ENCODE measurements at places on chromosomes 2 and 18.

- no peak for DNase-seq
These were observed 888.0 kb downstream of the EPHA4 start for GRCh38 chr2:220684099-220684498.

DNA sequence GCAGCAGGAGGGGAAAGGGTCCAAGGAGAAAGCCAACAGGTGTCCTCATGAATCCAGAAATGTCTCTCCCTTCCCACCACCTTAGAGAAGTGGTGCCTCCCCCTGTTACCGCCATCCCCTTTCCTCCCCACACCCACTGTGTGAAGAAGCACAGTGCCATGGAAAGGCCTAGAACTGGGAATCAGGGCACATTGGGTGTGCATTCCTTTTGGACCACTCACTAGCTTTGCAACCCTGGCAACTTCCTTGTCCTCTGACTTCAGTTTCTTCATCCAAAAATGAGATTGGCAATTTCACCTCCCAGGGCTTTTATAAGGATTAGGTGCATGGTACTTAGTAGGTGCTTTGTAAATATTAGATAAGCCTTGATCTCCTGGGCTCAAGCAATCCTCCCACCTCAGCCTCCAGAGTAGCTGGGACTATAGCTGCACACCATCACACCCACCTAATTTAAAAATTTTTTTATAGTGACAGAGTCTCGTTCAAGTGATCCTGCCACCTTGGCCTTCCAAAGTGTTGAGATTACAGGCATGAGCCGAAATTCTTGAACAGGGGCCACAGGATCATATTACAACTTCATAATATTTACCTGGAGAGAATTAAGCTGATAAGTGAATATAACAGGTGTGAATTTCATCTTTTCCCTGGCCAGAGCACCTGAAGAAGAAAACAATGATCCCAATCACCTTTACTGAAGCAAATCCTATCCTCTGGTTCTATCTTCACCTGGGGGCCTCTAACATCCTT is 97.9 kb upstream of the TAF1B start:
- no peak for DNase-seq

- DNase-seq = no peak
These were observed 292.6 kb downstream of the PRKCE start for GRCh38 chr2:45944074-45944473.

DNA sequence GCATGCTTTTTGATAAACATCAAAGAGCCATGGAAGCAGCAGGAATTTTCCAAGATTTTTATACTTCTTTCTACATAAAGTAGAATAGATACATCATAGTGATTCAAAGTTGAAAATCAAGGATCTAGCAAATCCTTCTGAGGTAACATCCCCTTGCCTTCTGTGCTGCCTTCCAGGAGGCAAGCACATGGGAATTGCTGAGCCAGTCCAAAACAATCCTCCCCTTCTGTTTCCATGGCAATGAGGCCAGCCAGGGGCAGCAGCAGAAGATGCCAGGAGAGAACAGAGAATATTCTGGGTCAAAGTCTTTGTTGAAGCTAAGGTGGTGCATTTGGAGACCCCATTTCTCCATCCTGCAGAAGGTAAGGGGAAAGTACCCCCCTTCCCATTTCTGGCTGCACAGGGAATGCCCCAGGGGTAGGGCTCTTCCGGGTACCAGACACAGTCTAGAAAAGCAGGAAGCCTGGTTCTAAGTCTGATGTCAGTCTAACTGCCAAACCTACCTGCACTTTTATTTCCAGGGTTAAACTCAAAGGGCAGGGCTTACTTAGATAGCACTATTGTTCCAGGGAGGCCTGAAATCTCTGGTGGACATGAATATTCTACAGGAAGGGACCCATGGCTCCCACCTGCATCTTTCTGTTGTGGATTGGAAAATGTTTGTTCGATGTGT is 22.1 kb downstream of the CENPA start:
- DNase-seq = no peak

- peak; percentile 60 for DNase-seq
These were observed 75.0 kb upstream of the RBM44 start for GRCh38 chr2:237723602-237724001.

DNA sequence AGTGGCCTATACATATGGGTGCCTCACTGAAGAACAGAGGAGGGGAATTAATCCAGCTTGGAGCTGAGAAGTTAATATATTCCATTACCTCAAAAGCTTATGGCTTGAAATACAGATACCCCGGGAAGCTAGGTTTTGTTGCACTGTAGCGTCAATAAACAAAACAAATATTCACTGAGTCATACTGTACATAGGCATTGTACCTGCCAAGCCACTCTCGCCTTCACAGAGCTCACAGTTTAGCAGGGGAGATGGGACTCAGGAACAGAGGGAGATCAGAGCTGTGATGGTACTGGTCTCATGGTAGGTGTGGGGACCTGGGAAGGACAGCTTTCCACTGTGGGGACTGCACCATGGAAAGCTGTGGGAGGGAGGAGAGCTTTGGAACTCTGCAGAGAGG is 111.2 kb upstream of the ST6GAL2 start:
- DNase-seq = no peak

- peak; percentile 29 for DNase-seq
These were observed 309.0 kb upstream of the GULP1 start for GRCh38 chr2:187982668-187983067.

- no peak for DNase-seq
These were observed 10.3 kb upstream of the ACKR3 start for GRCh38 chr2:236558993-236559978.

DNA sequence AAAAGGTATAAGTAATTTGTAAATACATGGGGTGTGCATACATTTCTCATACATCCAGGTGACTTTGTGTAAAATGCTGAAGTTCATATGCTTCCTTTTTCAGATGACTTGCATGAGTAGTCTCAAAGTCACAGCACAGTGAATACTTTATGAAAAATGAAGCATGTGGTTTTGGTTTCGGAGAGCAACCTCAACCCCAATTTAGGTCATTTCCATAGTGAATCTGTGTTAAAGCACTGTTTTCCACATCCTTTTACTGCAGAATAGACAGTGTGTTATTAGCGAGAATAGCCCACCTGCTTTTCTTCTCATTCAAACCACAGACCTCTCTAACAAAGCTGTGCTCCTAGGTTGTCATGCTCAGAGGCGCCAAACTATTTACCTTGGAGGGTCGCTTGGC is 204.4 kb upstream of the RASGRP3 start:
- no peak for DNase-seq

GRCh38 chr18:28175930-28176697 is 816 bp downstream of the CDH2 start:
- peak; percentile 41 for DNase-seq

- no peak for DNase-seq
These were observed 416.7 kb downstream of the MTX2 start for GRCh38 chr2:176685908-176686307.

DNA sequence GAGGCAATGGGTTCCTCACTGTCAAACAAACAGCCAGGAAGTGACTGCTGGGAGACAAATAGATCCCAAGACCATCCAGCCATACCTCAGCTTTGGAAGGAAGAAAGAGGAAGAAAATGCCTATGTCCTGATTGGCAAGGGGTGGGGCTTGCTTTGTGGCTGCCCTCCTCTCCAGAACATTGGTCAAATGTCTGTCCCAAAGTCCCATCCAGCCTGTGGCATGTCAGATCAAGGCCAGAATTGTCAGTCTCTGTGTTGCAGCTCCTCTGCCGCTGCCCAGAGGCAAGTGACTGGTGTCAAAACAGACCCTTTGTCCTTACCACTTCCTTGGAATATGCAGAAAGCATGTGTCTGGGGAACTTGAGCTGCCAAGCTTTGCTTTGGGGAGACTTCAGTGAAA is 63.0 kb upstream of the SMAD2 start:
- DNase-seq = no peak

DNA sequence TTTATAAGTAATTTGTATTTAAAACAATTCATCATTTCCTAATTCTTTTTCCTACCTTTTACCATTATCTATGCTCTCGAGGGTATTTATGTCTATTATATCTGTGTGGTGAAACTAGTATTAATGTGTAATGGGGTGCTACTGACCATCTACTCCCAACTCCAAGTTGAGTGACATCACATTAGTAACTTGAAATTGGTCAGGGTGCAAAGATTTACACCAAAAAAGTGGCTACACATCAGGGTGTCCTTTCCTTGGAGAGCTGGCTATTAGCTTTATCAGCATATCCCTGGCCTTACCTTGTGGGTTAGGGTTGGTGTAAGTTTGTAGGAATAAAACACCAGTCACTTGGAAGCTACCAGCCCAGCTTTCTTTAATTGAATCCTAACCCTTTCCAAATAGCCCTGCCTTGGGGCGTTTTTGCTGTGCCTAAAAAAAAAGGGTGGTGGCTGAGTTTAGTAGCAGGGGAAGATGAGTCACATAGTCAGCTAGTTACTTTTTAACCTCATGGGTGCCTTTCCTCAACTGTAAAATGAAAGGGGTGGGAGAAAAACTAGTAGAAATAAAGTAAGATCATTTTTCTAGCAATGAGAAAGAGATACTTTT is 14.0 kb downstream of the ANXA4 start:
- DNase-seq = no peak

- DNase-seq = no peak
These were observed 26.8 kb downstream of the FAM178B start for GRCh38 chr2:96959406-96960110.

DNA sequence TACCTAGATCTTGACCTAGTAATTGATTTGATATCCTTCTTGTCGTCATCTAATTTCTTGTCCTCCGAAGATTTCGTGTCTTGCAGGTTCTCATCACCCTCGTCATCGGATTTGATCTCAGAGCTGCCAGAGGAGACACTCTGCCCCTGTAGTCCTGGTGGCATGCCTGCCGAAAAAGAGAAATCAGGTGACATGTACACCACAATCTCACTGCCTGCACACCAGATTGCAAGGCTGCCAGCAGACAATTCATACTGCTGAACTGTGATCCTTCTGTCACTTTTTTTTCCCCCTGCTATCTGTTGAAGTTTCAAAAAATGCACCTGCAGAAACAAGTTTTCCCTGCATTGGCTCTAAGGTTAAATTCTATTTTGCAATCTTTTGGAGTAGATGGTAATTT is 273.2 kb upstream of the CCDC68 start:
- DNase-seq = no peak

GRCh38 chr2:24919506-24920097 is 435 bp downstream of the ADCY3 start:
- no peak for DNase-seq

DNA sequence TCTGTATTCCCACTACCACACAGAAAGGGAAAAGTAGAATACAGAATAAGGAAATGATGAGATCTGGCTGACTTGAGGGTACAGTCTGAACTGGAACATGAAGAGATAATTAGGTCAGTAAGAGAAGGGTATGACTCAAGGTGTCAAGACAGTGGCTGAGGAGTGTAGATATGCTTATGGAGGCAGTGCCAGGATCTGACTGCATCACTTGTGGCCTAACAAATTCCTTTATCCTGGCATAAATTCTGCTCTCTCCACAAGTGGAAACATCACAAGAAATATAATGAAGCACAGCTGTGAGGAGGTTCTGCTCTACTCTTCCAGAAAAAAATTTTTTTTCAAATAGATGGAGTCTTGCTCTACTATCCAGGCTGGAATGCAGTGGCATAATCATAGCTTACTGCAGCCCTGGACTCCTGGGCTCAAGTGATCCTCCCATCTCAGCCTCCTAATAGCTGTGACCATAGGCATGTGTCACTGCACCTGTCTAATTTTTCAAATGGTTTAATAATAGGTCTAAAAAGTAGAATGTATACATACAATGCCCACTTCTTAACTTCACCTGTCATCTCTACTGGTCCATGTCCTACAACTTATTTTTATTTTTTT is 85.3 kb downstream of the C2orf74 start:
- no peak for DNase-seq

- no peak for DNase-seq
These were observed 115.2 kb downstream of the RNF144A start for GRCh38 chr2:7032371-7032770.

DNA sequence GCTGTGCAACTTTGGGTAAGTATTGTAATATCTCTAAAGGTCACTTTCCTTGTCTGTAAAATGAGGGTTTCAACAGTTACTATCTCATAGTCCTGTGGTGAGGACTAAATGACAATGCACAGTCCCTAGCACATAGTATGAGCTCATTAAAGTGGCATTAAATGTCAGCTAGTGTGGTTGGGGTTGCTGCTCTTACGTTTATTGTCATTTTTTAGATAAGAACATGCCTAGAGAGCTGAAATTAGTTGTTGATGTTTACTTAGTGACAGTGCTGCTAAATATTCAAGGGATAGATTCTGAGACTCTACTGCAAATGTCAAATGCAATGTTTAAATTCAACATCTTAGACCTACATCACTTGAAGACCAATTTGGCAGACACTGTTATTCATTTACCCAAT is 356.1 kb upstream of the ETAA1 start:
- no peak for DNase-seq

- no peak for DNase-seq
These were observed 197.8 kb upstream of the MEIS1 start for GRCh38 chr2:66236816-66237802.

- no peak for DNase-seq
These were observed 135.9 kb downstream of the VAPA start for GRCh38 chr18:10049747-10050146.

- DNase-seq = no peak
These were observed 286.6 kb downstream of the MYT1L start for GRCh38 chr2:2044269-2045057.

DNA sequence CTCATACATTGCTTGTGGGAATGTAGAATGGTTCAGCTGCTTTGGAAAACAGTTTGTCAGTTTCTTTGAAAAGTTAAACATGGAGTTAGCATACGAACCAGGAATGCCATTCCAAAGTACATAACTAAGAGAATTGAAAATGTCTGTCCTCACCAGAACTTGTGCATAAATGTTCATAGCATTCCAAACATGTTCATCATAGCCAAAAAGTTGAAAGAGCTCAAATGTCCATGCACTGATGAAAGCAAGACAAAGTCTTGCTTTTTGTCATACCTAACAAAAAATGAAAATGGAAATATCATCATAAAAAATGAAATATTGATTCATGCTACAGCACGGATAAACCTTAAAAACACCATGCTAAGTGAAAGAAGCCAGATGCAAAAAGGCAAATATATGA is 408.8 kb upstream of the UBE2E3 start:
- DNase-seq = no peak

GRCh38 chr2:88179228-88179679 is 9.1 kb downstream of the THNSL2 start:
- no peak for DNase-seq

DNA sequence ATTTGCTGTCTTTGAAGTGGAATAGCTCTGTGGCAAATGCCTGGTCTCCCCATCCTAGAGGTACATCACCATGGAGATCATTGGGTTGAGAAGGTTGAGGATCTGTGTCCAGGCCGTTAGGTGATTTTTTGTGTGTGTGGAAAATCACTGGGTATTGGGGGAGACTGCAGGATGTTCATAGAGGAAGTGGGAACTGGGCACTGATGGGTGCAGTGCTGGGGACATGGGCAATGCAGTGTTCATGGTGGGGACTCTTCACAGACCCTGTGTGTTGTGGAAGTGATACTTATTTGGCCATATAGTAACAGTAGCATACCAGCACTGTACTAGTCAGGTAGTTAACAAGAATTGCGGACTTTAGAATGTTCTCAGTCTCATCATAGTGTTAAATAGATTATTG is 34.9 kb downstream of the ATP9B start:
- DNase-seq = no peak

- no peak for DNase-seq
These were observed 6.3 kb downstream of the THOC1 start for GRCh38 chr18:261398-262073.

- peak; percentile 3 for DNase-seq
These were observed 8.7 kb downstream of the SNED1 start for GRCh38 chr2:241007111-241007510.

Measured in left ventricle myocardium superior (tissue), 1 donor.